Omental fat pad (tissue), 4 donors: ENCODE measurements at places on chromosomes 7 and 10. TPM values are rescaled to one million over a fixed set of nuclear protein-coding genes. Genes with fewer than 3 reads are reported as not detected.

- DNase-seq: no peak
These were observed 8.9 kb downstream of the VSTM4 start for GRCh38 chr10:49106451-49106850.

DNA sequence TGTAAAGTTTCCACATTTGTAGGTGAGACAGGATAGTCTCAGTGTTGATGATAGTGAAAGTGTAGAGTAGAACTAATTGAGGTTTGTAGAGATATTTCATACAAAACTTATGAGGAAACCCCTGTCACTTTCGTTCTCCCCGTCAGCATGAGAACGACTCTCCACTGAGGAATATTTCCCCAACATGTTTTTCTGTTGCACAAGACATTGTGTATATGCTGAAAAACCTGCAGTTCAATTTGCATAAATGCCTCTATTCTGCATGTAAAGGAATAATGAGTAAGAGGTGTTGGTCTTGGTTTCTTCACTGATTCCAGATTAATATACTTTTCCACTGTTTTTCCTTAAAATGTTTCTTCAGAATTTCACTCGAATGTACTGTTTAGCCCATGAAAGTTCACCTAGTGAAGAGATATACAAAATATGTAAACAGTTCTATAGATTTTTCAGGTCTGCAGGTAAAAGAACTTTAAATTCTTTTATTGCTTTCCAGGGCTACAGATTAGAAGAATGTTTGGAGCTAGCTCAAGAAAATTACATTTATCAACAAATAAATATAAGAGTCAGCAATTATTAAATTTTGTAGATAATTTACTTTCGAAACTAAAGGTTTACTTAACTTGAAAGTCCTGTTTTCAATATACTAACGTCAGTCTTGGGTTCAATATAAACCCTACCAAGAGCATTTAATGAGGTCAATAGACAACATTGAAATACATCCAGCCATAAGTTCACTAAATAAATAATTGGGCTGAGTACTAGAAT, 37.2 kb downstream of the HEPACAM2 start:
- no peak for DNase-seq

- DNase-seq: no peak
These were observed 67.5 kb downstream of the TNS3 start for GRCh38 chr7:47514367-47514766.

DNA sequence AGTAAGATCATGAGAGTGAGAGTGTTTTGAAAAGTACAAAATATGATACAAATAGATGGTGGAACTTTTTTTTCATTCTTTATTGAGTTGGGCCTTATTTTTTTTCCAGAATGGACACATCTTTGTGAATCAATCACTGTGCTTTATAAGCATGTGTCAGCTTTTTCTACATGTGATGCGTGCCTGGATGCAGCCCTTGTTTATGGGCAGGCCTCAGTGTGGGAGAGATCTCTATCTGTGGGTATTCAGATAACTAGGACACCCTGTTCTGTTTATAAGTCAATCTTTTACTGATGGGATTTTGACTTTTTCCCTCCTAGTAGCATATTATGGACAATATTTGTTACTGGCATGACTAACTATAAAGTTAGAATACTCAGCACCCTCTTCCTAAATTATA, 42.9 kb upstream of the IKZF1 start:
- DNase-seq: no peak

- DNase-seq: no peak
These were observed 110.7 kb downstream of the RAB18 start for GRCh38 chr10:27614776-27615175.

DNA sequence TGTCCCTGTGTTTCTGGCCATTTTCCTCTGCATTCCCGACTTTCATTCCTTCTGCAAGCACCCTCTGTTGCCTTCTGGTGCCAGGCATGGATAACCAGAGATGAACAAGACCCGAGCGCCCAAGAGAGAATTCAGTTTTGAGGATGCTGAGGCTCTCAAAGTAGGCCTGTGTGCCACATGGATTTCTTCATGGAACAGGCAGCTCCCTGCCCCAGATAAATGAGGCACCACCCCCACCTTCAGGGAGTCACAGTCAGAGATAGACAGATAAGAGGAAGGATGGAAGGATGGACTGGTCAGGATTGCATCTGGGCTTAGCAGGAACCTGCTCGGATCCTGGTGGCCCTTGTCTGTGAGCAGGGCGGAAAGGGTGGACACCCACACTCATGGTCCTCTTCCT, 49.4 kb downstream of the ADCYAP1R1 start:
- DNase-seq: no peak

DNA sequence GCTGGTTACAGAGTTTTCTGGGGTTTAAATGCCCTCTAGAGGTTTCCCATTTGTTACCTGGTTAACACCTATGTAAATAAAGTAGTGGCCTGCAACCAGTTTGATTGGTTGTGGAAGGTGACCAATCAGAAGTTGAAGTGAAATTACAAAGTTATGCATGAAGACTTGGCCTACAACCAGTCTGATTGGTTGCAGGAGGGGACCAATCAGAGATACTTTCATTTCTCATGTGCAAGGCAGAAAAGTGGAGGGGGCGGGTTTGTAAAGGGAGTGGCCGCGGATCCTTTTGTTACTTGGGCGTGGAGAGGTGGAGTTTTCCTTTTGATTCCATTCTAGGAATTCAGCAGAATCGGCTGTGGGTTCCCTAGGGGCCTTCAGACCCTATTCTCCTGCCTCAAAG, 80.8 kb downstream of the SEC23IP start:
- DNase-seq: no peak

DNA sequence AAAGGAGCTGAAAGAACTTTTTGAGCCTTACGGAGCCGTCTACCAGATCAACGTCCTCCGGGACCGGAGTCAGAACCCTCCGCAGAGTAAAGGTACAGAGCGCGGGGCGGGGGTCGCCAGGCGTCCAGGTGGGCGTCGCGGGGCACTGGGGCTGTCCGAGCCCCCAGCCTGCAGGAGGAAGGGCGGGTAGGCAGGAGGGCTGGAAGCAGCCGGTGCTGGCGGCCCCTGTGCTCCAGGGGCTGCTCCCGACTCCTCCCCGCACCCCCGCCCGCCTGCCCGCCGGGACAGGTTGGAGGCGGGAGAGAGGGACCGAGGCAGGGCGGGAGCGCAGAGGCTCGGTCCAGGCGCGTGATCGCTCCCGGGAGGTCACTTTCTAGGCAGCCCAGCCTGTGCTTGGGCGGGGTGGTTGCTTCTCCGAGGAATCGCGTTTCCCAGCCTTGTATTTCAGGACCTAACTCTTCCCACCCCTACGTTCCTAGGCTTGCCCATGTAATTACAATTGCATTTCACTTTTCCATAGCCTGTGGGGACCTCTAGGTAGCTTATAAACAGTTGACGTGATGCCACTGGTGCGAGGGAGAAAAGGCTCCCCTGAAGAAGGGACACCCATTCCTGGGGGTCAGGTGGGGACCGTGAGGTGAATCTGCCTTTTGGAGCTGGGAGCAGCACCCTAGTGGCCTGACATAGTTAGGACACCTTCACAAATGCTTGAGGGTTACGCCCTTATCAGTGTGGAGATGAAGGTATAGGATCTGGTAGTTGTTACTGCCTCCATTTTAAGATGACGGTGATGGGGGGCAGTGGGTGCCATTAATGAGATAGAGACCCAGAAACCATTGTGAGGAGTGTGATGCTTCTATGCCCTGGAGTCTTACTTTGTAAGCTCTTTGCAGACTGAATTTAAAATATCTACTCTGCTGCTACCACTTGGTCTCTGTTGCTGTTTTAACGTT, 148.2 kb downstream of the CELF2 start:
- DNase-seq: no peak

DNA sequence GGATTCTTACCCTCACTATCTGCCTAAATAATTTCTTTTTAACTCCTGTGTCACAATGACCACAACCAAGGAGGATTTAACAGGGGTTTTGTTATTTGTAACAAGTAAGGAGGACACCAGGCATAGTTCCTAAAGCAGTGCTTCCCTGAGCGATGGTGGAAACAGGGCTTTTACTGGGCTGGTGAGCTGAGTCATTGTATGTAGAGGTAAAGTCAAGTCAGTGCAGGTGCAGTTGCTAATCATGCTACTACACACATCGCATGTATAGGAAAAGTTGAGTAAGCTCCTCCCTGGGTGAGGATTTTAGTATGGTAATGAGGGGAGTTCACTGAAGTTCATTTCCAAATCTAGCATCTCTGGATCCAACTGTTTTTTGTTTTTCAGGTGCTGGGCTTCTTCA, 22.9 kb upstream of the ABCA13 start:
- DNase-seq: no peak

GRCh38 chr10:102419269-102420180, 940 bp upstream of the PSD start:
- DNase-seq: no peak

GRCh38 chr10:73857446-73857845, 16.9 kb downstream of the CAMK2G start:
- no peak for DNase-seq

- DNase-seq: no peak
These were observed 42.3 kb upstream of the SGCE start for GRCh38 chr7:94698275-94698674.

DNA sequence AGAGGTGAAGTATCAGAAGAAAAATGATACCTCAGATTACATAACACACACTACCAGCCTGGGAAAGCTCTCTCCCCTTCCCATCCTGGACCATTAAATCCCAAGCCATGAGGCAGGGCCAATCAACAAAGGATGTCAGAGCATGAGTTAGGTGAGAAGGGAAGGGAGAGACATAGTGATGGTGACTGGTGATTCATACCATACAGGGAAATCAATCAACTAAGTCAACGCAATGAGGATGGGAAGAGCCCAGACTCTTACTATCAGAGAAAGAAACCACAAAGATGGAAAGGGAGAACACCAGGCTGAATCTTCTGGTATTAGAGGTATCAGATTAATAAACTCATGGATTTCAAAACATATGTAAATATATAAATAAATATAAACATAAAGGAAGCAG, 185.4 kb downstream of the KMT2E start:
- DNase-seq: no peak

- no peak for DNase-seq
These were observed 215.8 kb downstream of the FOXP2 start for GRCh38 chr7:114630201-114630990.

DNA sequence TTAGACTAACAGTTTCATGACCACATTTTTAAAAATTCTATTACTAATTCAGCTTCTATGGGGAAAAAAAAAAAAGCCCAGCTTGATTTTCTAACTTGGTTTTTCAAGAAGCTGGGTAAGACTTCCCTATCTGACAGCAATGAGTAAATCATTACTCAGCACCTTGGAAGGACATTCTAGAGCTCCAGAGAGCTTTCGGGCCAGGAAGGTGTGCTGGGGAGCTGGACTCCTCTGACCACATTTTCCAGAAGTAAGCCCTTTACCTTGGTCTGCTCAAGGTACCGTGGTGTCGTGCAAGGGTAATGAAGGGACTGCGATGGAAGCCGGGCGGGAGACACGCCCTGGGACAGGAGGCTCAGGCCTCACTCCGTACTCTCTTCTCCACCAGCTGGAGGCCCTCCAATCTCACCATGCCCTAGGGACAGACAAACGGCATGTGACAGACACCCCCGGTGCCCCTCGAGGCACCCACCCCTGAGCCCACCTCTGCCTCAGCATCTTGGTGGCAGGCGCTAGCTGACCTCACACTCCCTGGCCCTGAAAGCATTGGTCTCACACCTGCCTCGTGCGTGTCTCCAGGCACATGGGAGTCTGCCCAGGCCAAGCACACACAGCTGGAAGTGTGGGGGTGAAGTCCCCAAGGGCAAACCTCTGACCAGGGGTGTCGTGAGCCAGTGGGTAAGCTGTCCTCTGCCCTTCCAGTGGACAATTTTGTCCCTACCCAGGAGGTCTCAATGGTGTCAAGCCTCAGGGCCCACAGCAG, 152.1 kb downstream of the OAT start:
- no peak for DNase-seq

DNA sequence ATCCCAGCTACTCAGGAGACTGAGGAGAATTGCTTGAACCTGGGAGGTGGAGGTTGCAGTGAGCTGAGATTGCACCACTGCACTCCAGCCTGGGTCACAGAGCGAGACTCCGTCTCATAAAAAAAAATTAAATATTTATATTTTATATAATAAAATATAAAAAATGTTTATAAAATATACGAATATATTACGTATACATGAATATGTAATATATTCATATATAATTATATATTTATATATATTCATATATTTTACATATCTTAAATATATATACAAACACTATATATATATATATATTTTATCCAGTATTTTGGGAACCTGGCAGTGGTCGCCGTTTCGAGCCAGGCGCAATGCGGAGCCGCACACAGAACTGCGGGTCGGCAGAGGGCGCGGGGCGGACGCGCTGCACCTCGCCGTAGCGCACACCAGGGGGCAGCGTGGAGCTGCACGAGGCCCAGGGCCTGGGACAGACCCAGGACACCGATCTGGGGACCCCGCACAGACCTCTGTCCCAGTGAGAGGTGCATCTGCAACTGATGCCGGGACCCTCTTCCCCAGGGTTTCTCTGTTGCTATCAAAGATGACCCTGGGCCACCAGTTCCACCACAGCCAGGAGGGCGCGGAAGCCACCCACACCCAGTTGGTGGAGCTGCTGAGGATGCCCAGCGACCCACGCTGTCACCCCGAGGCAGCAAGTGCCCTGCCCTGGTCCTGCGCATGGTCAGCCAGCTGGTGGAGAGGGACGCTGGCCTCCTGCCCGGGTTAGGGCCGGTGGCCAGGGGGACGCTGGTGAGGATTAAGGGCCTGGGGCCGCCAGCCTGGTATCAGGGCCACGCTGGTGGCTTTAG, 22.7 kb downstream of the AP5Z1 start:
- DNase-seq: no peak

DNA sequence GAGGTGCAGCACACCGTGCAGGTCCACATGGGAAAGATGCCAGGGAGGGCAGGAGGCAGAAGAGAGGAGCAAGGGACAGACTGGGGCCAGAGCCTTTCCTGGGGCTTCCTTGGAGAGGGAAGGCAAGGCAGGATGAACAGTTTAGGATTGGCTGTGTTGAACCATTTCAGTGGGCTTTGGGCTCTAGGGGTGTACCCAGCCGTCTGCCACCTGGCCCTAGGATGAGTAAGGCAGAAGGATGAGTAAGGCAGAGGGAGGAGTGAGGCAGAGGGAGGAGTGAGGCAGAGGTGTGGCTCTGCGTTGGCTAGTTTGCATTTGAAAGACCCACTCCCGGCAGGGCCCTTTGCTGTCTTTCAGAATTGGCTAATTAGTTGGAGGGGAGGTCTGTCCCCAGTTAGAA, 31.5 kb upstream of the PRF1 start:
- DNase-seq: no peak

DNA sequence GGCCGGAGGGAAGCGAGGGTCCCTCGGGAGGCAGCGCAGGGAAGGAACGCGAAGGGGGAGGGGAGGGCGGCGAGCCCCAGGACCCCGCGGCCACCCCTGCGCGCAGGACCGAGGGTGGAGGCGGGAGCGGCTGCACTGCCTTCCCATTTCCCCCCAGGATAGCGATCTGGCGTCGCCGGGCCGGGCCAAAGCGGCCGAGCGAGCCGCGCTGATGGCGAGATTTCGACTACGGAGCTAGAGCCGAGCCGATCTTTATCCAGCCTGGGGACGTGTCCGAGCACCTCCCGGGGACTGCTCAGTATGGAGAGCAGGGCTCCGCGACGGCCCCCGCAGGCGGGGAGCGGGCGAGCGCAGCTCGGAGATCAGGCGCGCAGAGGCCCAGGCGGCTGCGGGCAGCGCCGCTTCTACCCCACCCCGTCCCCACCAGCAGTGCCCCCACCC, 590 bp upstream of the CRTAC1 start:
- DNase-seq: no peak

The ARHGAP21 gene
- 119 TPM for total RNA-seq

The CLDN3 gene
- not detected for total RNA-seq

The MALRD1 gene
- 1.8 TPM for total RNA-seq

The ZNF775 gene
- 0.72 TPM for total RNA-seq

The ACTL6B gene
- not detected for total RNA-seq
